ENCODE measurements at places on chromosomes 16 and 17.

DNA sequence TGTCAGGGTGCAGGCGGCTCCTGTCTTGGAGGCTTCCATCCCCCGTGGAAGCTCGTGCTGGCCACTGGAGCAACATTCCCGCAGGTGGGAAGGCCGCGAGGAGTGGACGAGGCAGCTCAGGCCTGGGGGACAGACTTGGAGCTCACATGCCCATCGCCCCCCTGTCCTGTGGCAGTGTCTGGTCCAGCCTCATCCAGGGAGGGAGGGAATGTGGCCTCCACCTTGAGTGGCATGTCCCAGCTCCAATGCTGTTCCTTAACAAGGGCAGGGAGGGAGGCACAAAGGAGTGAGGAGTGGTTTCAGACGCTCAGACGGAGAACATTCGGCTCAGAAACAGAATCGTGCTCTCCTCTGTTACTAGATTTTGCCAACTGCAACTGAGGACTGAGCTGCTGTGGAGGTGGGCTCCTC lies 159.4 kb upstream of the CHMP6 start:
- H3K27ac ChIP-seq, result peak overlapping the region; percentile 93
- peaks cover 28% of the 10 kb centered on the region for H3K4me1 ChIP-seq
- DNase-seq, result peak; percentile 89
- peak overlapping the region; percentile 54 for H3K4me3 ChIP-seq
- no peaks in the 10 kb centered on the region for H3K27me3 ChIP-seq
- peaks cover 4% of the 10 kb centered on the region for H3K36me3 ChIP-seq

DNA sequence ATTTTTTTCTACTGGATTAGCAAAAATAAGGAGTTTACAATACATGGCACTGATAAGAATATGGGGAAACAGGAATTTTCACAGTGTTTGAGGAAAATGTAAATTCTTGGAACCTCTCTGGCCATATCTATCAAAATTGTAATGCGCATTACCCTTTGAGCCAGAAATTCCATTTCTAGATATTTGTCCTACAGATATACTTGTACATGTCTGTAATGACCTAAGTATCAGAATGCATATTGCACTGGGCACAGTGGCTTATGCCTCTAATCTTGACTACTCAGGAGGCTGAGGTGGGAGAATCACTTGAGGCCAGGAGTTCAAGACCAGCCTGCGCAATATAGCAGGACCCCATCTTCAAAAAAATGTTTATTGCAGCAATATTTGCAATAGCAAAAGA lies 25.8 kb upstream of the HAS3 start:
- H3K27ac ChIP-seq, result no peak overlapping the region
- no peaks in the 10 kb centered on the region for H3K27me3 ChIP-seq
- DNase-seq, result no peak
- H3K4me1 ChIP-seq, result peaks cover 11% of the 10 kb centered on the region
- no peaks in the 10 kb centered on the region for H3K36me3 ChIP-seq
- no peak overlapping the region for H3K4me3 ChIP-seq

DNA sequence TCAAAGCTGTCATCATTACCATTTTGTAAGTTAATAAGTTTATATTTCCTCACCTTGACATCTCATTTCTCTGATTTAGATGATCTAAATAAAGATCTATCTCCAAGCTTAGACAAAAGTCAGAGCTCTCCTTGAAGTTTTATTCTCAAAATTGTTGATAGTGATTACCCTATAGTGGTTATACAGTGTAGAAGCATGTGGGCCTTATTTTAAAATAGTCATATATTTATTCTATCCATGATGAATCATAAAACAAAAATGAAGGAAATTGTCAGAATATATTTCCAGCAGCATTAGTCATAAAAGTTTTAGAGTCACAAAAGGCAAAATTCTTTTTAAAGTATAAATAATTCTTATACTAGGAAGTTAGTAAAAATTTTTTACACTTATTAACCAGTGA lies 49.0 kb downstream of the RHOT1 start:
- H3K36me3 ChIP-seq, result peaks cover 38% of the 10 kb centered on the region
- no peak overlapping the region for H3K4me3 ChIP-seq
- H3K4me1 ChIP-seq, result peaks cover 13% of the 10 kb centered on the region
- H3K27ac ChIP-seq, result peak overlapping the region; percentile 92

GRCh38 chr16:19075511-19075910 lies 8.1 kb downstream of the COQ7 start:
- no peak for DNase-seq
- no peaks in the 10 kb centered on the region for H3K27me3 ChIP-seq
- no peak overlapping the region for H3K4me3 ChIP-seq

- no peak overlapping the region for H3K27ac ChIP-seq
- DNase-seq, result no peak
- no peak overlapping the region for H3K4me3 ChIP-seq
- no peaks in the 10 kb centered on the region for H3K36me3 ChIP-seq
- no peaks in the 10 kb centered on the region for H3K27me3 ChIP-seq
- no peaks in the 10 kb centered on the region for H3K4me1 ChIP-seq
Measured at GRCh38 chr17:70520447-70520846, 351.1 kb downstream of the KCNJ2 start.

GRCh38 chr16:88076211-88076931 lies 125.1 kb downstream of the BANP start:
- no peak overlapping the region for H3K27ac ChIP-seq
- peaks cover 26% of the 10 kb centered on the region for H3K4me1 ChIP-seq
- no peaks in the 10 kb centered on the region for H3K27me3 ChIP-seq
- no peak overlapping the region for H3K4me3 ChIP-seq

- H3K4me1 ChIP-seq, result peaks cover 40% of the 10 kb centered on the region
- H3K4me3 ChIP-seq, result no peak overlapping the region
- DNase-seq, result no peak
Measured at GRCh38 chr16:17358355-17358754, 112.4 kb downstream of the XYLT1 start.

GRCh38 chr16:74521691-74522090 lies 85.2 kb downstream of the GLG1 start:
- H3K4me3 ChIP-seq, result no peak overlapping the region
- DNase-seq, result peak; percentile 12
- H3K27ac ChIP-seq, result no peak overlapping the region
- no peaks in the 10 kb centered on the region for H3K27me3 ChIP-seq
- peaks cover 14% of the 10 kb centered on the region for H3K36me3 ChIP-seq

- H3K36me3 ChIP-seq, result peaks cover 45% of the 10 kb centered on the region
- H3K4me1 ChIP-seq, result no peaks in the 10 kb centered on the region
- no peaks in the 10 kb centered on the region for H3K27me3 ChIP-seq
- H3K4me3 ChIP-seq, result no peak overlapping the region
- DNase-seq, result no peak
- H3K27ac ChIP-seq, result no peak overlapping the region
Measured at GRCh38 chr17:4032738-4033137, 68.5 kb upstream of the ATP2A3 start.

DNA sequence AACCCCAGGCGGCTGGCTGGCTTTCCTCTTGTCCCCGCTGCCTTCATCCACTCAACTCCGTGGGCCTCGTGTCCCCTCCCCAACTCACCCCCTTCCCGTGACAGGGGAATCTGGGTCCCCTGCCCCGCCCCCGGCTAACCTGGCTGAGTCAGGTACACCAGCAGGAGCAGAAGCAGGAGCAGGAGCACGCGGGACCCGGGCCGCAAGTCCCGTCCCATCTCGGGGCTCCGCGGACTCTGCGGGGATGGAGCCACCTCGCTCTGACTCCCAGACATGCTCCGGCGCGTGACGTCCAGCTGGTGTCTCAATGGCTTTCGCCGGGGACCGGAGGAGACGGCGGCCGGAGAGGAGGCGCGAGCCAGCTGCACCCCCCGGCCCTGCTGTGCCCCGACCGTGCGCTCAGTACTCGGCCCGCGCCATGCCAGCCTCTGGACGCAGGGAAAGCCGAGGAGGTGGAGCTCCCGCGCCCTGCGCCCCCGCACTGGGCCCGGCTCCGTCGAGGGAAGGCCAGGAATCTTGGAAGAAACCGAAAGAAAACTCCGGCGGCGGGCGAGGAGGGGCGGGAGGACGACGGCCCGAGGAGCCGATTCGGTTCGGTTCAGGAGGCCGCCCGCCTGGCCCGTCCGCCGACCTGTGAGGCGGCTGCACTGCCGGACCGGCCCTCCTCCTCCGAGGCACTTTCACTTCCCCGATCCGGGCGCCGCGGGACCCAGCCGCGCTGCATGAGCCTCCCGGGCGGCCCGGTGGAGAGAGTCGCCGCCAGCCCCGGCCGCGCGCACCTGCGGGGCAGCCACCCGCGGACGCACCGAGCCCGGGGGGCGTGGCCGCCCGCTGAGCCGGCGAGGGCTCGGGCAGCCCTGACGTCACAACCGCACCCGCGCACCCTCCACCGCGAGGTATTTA lies at the start of the genes CXCL16 and ZMYND15:
Gene CXCL16 (minus strand): TSS at position 807 of the 903 bp plus-strand sequence. CDS start 589 bp downstream, at position 218.
Gene ZMYND15 (plus strand): TSS at position 712 of the 903 bp plus-strand sequence. CDS start 716 bp downstream, outside the sequence.
- H3K27ac ChIP-seq, result no peak within 1 kb of the TSS
- DNase-seq, result peak; percentile 79
- H3K4me1 ChIP-seq, result no peaks in the 10 kb centered on the region
- no peaks in the 10 kb centered on the region for H3K36me3 ChIP-seq
- peaks cover 12% of the 10 kb centered on the region for H3K27me3 ChIP-seq
- H3K4me3 ChIP-seq, result peak within 1 kb of the TSS; percentile 67

GRCh38 chr17:79041723-79042420 lies 17.9 kb downstream of the C1QTNF1 start:
- no peak for DNase-seq
- no peaks in the 10 kb centered on the region for H3K27me3 ChIP-seq
- H3K27ac ChIP-seq, result no peak overlapping the region
- H3K36me3 ChIP-seq, result no peaks in the 10 kb centered on the region
- H3K4me1 ChIP-seq, result peaks cover 14% of the 10 kb centered on the region

Measured in SK-N-SH (cell line).